ENCODE measurements at places on chromosomes 11 and 22.

DNA sequence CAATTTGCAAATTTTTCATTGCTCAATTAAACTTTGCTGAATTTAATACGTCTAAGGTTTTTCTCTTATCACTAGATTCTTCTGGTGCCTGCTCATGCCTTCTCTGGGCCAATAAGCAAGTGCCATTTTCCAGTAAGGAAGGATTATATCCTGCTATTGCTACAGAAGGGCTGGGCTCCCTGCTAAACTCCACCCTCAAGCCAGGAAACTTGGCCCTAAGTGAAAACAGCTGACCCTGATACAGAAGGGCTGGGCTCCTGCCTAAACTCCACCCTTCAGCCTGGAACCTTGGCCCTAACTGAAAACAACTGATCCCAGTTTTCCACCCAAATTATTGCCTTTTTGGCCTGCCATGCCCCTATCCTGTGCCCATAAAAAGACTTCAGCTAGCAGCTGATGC lies 385.3 kb downstream of the DYNC2H1 start:
- no peaks in the 10 kb centered on the region for H3K27me3 ChIP-seq
- no peaks in the 10 kb centered on the region for H3K36me3 ChIP-seq
- no peak overlapping the region for H3K27ac ChIP-seq

GRCh38 chr11:92246630-92247029 lies 22.0 kb downstream of the FAT3 start:
- no peaks in the 10 kb centered on the region for H3K27me3 ChIP-seq
- no peak for DNase-seq
- H3K4me1 ChIP-seq: peaks cover 3% of the 10 kb centered on the region
- no peak overlapping the region for H3K4me3 ChIP-seq

DNA sequence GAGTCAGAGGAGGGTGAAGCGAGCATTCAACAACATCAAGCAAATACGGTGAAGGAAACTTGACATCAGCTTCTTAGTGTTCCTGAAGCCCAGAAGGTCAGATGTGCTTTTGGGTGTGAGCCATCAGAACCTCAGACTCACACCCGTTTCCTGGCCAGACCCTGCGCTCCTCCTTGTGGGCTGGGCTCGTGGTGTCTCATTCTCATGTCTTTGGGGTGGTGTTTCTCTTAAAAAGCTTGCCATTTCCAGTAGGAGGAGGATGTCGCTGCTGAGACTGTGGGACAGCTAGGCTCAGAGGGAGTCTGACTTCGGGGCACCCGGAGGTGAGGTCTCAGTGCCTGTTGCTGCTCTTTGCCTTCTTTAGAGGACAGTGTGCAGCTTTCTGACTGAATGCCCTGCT lies 24.2 kb downstream of the PPFIBP2 start:
- no peaks in the 10 kb centered on the region for H3K4me1 ChIP-seq
- no peak overlapping the region for H3K4me3 ChIP-seq
- DNase-seq: peak; percentile 66
- H3K27ac ChIP-seq: no peak overlapping the region

DNA sequence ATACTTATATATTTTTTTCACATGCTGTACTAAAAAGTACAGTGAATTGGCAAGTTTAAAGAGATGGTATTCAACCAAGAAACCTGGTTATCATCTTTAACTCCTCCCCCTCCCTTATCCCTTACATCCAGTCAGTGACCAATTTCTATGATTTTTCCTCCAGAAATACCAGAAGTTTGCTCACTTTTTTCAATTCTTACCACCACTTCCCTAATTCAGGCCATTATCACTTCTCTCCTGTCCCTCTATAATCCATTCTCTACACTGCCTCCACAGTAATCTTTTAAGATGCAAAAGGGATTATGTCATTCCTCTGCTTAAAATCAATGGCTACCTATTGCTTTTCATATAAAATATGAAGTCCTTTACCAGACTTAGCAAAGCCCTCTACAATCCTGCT lies 62.8 kb downstream of the CEP57 start:
- DNase-seq: no peak
- no peaks in the 10 kb centered on the region for H3K27me3 ChIP-seq
- no peak overlapping the region for H3K4me3 ChIP-seq
- no peaks in the 10 kb centered on the region for H3K4me1 ChIP-seq
- no peak overlapping the region for H3K27ac ChIP-seq
- H3K36me3 ChIP-seq: no peaks in the 10 kb centered on the region

- H3K4me3 ChIP-seq: no peak overlapping the region
- no peaks in the 10 kb centered on the region for H3K4me1 ChIP-seq
- H3K27ac ChIP-seq: no peak overlapping the region
Observed at GRCh38 chr11:66495401-66495854, 15.0 kb upstream of the BBS1 start.

DNA sequence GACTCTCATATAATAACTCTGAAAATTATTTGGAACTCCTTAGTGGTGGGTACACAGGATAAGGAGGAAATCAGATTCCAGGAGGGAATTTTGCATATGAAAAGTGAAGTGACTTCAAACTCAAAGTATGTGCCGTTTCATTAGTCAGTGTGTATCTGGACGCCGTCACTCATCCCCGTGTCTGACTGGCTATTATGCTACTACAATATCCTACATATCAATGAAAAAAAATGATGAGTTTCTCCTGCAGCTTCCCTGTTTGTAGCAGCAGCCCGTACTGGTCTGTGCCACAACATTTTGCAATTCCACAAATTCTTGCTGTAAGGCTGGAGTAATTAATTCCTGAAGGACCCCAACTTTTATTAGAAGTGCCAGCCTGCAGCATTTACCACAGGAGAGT lies 16.5 kb downstream of the WT1 start:
- H3K4me3 ChIP-seq: no peak overlapping the region
- H3K36me3 ChIP-seq: no peaks in the 10 kb centered on the region

DNA sequence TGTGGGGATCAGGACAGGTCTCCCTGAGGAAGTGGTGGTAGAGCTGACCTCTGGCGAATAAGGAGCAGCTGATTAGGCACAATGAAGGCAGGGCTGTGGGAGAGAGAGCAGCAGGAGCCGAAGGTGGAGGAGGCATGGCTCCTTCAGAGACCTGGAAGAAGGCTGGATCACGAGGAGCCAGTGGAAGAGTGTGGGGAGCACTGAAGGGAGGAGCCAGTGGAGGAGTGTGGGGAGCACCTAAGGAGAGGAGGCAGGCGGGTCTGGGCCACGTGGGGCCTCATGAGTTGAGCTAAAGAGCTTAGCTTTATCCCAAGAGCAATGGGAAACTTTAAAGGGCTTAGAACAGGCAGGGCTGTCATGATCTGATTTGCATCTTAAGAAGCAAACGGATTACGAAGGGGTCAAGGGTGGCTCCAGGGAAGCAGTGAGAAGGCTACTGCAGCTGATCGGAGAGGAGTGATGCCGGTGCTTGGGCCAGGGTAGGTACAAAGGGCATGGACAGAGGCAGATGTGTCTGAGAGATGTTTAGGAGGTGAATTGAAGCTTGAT lies 44.9 kb upstream of the EIF3D start:
- H3K4me1 ChIP-seq: no peaks in the 10 kb centered on the region
- DNase-seq: no peak
- no peak overlapping the region for H3K4me3 ChIP-seq
- no peaks in the 10 kb centered on the region for H3K27me3 ChIP-seq

GRCh38 chr11:405954-406795 lies 8.6 kb downstream of the SIGIRR start:
- no peaks in the 10 kb centered on the region for H3K27me3 ChIP-seq
- H3K36me3 ChIP-seq: no peaks in the 10 kb centered on the region
- no peaks in the 10 kb centered on the region for H3K4me1 ChIP-seq
- no peak overlapping the region for H3K27ac ChIP-seq

DNA sequence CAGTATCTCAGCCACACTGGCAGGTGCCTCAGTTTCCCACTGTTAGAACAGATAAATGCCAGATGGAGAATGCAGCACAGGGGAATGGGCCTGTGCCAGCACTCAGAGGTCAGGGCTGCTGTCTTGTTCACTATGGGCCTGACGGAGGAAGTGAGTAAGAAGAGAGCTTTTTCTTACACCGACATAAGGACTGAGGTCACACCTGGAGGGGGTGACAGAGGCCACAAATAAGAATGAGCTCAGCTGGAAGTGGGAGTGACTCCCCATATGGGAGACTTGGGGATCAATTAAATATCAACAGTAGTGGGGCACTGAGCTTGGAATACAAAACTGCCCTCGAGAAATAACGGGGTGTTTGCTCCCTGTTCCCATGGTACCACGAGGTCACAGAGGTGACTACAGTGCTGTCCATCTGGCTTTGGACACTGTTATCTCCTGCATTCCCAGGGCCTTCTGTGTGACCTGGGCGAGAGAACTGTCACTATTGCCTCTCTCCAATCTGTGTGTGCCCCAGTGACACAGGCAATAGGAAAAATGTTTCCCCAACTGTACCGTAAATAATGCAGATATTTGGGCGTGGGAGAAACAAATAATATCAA lies 94.1 kb upstream of the NNMT start:
- H3K36me3 ChIP-seq: peaks cover 4% of the 10 kb centered on the region
- H3K4me1 ChIP-seq: peaks cover 8% of the 10 kb centered on the region
- H3K4me3 ChIP-seq: no peak overlapping the region
- H3K27ac ChIP-seq: peak overlapping the region; percentile 5
- H3K27me3 ChIP-seq: no peaks in the 10 kb centered on the region
- no peak for DNase-seq

- DNase-seq: no peak
- H3K27ac ChIP-seq: no peak overlapping the region
- H3K4me3 ChIP-seq: no peak overlapping the region
- H3K4me1 ChIP-seq: no peaks in the 10 kb centered on the region
- H3K27me3 ChIP-seq: no peaks in the 10 kb centered on the region
Observed at GRCh38 chr22:41288245-41288946, 2.4 kb upstream of the RANGAP1 start.

GRCh38 chr11:65546217-65546958 lies 11.8 kb downstream of the LTBP3 start:
- H3K27ac ChIP-seq: no peak overlapping the region
- peak; percentile 89 for DNase-seq
- no peak overlapping the region for H3K4me3 ChIP-seq
- no peaks in the 10 kb centered on the region for H3K4me1 ChIP-seq
- H3K36me3 ChIP-seq: no peaks in the 10 kb centered on the region

DNA sequence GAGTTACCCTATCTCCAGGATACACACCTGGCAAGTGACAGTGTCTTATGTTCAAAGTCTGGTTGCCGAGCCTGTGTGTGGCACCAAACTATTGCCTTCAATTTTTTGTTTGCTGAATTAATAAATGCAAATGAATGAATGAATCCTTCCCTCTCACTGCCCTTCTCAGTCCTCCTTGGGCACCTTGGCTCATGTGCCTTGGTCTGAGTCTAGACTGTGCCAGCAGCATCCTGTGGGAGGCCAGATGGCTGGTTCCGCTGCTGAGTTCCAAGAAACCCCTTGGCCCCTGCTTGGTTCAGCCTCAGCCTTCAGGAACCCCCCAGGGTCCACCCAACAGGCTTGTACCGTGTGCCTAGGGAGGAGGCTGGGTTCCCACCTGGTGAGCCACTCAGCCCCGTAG lies 31.0 kb downstream of the TOB2 start:
- no peak overlapping the region for H3K4me3 ChIP-seq
- H3K36me3 ChIP-seq: no peaks in the 10 kb centered on the region
- DNase-seq: no peak
- no peaks in the 10 kb centered on the region for H3K27me3 ChIP-seq
- peak overlapping the region; percentile 41 for H3K27ac ChIP-seq

DNA sequence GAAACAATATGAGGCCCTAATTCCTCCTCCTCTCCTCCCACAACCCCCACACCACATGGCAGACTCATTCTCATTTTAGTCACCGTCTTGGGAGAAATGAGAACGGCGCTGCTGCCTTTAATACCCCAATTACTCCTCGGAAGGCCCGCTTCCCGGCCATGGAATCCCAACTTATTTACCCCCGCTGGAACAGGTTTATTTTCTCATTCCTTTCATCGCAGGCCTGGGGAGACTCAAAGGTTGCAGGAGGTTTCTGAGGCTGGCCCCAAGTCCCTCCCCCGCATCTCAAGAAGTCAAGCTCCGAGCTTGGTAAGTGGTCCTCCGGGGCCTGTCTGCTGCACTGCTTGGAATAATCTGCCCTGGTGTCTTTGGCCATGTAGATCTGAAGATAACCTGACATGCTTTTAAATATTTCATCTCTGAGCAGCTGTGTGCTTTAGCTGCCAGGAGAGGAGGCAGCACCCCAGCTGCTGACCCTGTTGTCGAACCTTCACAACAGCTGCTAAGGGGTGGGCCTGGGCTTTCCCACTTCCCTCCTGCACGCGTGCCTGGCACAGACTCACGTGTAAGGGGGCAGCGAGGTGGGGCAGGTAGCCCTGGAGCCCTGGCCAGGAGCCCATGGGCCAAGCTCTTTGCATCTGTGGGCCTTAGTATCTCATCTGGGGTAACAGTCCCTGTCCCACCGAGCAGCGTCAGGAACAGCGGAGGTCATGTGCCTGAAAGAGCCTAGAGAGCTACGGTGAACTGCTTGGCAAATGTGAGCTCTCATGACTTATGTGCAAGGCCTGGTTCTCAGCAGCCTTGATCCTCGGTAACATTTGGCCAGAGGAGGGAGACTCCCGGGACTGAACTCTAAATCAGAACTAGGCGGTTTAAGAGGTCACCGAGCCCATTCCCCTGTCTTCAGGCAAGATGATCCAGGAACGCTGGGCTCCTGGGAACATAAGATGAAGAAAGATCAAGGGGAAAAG lies 164.6 kb downstream of the ST3GAL4 start:
- no peaks in the 10 kb centered on the region for H3K36me3 ChIP-seq
- H3K4me3 ChIP-seq: no peak overlapping the region
- H3K27me3 ChIP-seq: no peaks in the 10 kb centered on the region
- no peak for DNase-seq

- no peak overlapping the region for H3K4me3 ChIP-seq
- no peaks in the 10 kb centered on the region for H3K27me3 ChIP-seq
- DNase-seq: no peak
Observed at GRCh38 chr22:39122772-39123470, 25.9 kb downstream of the APOBEC3H start.

GRCh38 chr11:8744423-8744822 lies 61.8 kb downstream of the RPL27A start:
- H3K36me3 ChIP-seq: no peaks in the 10 kb centered on the region
- no peak overlapping the region for H3K27ac ChIP-seq
- no peaks in the 10 kb centered on the region for H3K4me1 ChIP-seq
- no peak for DNase-seq
- H3K27me3 ChIP-seq: no peaks in the 10 kb centered on the region
- no peak overlapping the region for H3K4me3 ChIP-seq

GRCh38 chr22:49613511-49614270 lies 214.0 kb downstream of the BRD1 start:
- no peaks in the 10 kb centered on the region for H3K27me3 ChIP-seq
- H3K27ac ChIP-seq: no peak overlapping the region
- DNase-seq: peak; percentile 70
- no peaks in the 10 kb centered on the region for H3K4me1 ChIP-seq
- H3K36me3 ChIP-seq: no peaks in the 10 kb centered on the region

GRCh38 chr11:127651175-127651887 lies 650.8 kb upstream of the KIRREL3 start:
- H3K4me1 ChIP-seq: no peaks in the 10 kb centered on the region
- H3K27ac ChIP-seq: no peak overlapping the region
- no peak overlapping the region for H3K4me3 ChIP-seq
- no peak for DNase-seq
- H3K27me3 ChIP-seq: no peaks in the 10 kb centered on the region

DNA sequence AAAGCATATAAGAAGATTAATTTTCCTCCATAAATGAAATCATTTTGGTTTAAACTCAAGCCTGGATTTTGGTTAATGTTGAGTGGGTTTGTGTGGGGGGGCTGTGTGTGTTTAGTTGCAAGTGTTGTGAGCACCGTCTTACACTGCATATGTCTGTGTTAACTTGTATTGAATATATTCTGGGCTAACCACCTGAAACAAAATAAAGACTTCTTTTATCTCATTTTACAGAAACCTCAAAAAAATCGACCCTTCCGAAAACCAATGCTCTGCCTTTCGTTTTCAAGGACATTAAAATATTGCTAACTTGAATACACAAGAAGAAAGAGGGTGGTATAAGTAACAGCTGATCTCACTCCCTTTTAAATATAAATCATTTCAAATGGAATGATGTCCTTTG lies 192.2 kb upstream of the BLID start:
- no peaks in the 10 kb centered on the region for H3K27me3 ChIP-seq
- no peaks in the 10 kb centered on the region for H3K36me3 ChIP-seq
- H3K4me3 ChIP-seq: peak overlapping the region; percentile 44
- no peak overlapping the region for H3K27ac ChIP-seq
- H3K4me1 ChIP-seq: peaks cover 1% of the 10 kb centered on the region

All from aorta (tissue), 5 donors.